Stomach (tissue), 19 donors: ENCODE measurements at places on chromosomes 12 and 14.
A peak's percentile ranks its signal among the peaks of the same experiment; 100 is the strongest.

GRCh38 chr12:48349471-48349870 is 1.2 kb downstream of the ZNF641 start:
- no peak overlapping the region for H3K4me3 ChIP-seq
- peaks cover 37% of the 10 kb centered on the region for H3K36me3 ChIP-seq
- DNase-seq, result no peak
- H3K27ac ChIP-seq, result peak overlapping the region; percentile 92
- peaks cover 28% of the 10 kb centered on the region for H3K4me1 ChIP-seq

GRCh38 chr14:21109377-21110138 is 8.7 kb downstream of the TMEM253 start:
- no peak overlapping the region for H3K27ac ChIP-seq
- no peak for DNase-seq
- no peaks in the 10 kb centered on the region for H3K36me3 ChIP-seq
- peaks cover 6% of the 10 kb centered on the region for H3K4me1 ChIP-seq

DNA sequence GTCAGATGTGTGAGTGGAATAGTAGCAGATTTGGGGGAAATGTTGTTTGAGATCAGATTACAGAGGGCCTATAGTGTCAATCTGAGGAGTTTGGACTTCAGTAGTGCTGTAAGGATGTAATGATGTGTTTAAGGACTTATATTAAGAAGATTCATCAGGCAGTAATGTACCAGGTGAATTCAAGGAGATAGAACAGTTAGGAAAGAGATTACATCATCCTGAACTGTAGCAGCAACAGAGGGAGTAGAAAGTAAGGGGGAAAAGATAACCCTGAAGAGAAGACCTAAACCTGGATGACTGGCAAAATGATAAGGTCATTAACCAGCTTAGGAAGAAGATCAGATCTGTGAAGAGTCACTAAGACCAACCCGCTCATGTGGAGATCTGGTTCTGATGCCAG is 349.4 kb downstream of the PDZRN4 start:
- no peaks in the 10 kb centered on the region for H3K27me3 ChIP-seq
- DNase-seq, result no peak
- H3K4me3 ChIP-seq, result no peak overlapping the region

DNA sequence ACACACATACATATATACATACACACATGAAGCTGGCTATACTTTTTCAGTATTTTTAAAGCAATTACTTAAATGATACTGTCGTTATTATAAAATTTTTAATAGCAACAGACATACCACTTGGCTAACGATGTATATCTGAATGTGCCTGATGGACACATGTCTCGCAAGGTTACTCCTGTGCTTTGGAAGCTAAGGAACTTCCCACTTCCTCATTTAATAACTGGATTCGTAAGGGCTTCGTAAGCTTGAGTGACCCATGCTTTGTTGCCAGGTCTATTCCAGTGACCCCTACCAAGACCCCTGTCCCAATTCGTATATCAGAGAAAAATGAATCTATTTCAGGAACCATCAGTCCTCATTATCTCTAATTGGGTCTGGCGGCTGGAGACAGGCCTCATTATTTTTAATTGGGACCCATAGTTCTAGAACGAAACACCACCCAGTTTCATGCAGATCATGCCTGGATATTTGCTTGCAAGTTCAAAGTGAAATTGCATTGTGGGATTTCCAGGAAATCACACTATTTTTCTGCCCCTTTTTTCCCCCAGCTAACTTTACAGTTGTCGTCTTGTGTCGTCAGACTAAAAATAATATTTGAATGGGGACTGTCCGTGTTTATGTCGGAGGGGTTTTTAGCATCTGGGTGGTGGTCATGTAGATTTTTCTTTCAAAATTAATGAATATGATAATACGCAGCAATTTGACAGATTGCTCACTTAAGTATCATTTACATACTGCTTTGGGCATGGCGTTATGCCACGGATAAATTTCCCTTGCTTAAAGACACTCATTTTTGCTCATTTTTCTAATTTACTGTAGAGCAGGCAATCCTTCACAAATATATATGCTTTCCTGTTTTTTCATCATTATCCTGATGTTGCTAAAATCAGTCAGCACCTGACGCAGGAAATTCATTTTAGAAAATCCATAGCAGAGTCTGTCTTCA is 17.1 kb upstream of the MYO1H start:
- H3K4me3 ChIP-seq, result no peak overlapping the region
- no peak overlapping the region for H3K27ac ChIP-seq
- H3K36me3 ChIP-seq, result no peaks in the 10 kb centered on the region
- H3K4me1 ChIP-seq, result peaks cover 7% of the 10 kb centered on the region

DNA sequence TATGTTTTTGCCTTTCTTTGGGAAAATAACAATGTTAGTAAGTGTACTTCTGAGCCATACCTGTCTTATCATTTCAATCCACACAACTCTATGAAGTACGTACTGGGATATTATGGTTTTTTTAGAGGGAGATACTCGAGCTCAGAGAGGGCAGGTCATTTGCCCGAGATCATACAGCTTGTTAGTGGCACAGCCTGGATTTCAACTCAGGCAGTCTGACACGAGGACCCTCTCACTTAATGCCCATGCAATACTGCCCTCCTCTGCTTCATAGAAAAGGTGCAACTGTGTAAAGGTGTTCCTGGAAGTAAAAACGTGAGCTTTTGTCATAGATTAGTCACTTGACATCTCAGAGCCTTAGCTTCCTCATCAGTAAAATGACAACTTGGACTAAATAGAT is 128.0 kb downstream of the NDUFA12 start:
- H3K27ac ChIP-seq, result no peak overlapping the region
- peaks cover 23% of the 10 kb centered on the region for H3K4me1 ChIP-seq
- H3K27me3 ChIP-seq, result peaks cover 64% of the 10 kb centered on the region
- peak; percentile 57 for DNase-seq
